ENCODE measurements at places on chromosomes 7 and 10.
A peak's percentile ranks its signal among the peaks of the same experiment; 100 is the strongest.

- no peak for DNase-seq
These were observed 33.3 kb upstream of the ATXN7L1 start for GRCh38 chr7:105909742-105910141.

GRCh38 chr10:60565492-60565891, 175.8 kb upstream of the ANK3 start:
- no peak for DNase-seq

DNA sequence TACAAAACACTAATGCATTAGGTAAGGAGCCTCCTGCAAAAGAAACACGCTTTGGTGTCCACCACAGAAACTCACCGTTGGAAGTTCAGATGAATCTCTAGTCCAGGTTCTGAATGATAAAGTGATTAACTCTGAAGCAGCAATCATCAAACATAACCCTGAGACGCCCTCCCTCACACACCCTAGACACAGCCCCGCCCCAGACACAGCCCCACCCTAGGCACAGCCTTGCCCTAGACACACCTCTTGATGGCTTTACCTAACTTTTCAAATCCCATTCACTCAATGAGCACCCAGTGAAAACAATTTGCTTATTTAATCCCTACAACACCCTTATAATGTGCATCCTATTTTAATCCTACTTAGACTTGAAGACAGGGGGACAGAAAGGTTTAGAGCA, 21.3 kb upstream of the TMEM254 start:
- no peak for DNase-seq

- peak; percentile 82 for DNase-seq
These were observed at the start of gene CCNY for GRCh38 chr10:35336084-35336831. TSS of gene CCNY (plus strand) at chr10:35336509. CDS start at chr10:35337054, 545 bp downstream.

GRCh38 chr10:114024876-114025610, 18.6 kb upstream of the ADRB1 start:
- peak; percentile 44 for DNase-seq

DNA sequence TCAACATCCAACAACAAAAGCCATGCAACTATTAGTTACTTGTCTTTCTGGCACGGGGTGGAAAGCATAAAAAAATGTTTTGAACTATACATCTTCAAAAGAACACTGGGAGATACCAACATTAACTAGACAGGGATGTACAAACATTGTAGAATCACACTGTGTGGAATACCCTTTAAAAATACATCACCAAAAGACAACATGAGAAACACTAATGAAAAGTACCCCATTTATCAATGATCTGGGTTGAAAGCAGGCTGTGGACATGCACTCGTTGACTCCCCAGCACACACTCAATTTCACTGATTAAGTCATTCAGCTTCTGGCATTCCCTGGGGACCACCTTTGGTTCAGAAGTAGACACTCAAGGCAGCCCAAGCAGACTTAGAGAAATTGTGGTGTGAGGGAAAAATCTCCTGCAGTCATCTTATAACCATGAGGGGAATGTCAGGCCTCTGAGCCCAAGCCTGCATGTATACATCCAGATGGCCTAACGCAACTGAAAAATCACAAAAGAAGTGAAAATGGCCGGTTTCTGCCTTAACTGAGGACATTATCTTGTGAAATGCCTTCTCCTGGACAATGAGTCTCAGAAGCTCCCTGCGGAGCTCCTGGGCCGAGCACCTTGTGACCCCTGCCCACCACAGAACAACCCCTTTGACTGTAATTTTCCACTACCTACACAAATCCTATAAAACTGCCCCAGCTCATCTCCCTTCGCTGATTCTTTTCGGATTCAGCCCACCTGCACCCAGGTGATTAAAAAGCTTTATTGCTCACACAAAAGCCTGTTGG, 53.0 kb downstream of the CACUL1 start:
- no peak for DNase-seq

GRCh38 chr7:41699516-41699915, 3.4 kb downstream of the INHBA start:
- no peak for DNase-seq

DNA sequence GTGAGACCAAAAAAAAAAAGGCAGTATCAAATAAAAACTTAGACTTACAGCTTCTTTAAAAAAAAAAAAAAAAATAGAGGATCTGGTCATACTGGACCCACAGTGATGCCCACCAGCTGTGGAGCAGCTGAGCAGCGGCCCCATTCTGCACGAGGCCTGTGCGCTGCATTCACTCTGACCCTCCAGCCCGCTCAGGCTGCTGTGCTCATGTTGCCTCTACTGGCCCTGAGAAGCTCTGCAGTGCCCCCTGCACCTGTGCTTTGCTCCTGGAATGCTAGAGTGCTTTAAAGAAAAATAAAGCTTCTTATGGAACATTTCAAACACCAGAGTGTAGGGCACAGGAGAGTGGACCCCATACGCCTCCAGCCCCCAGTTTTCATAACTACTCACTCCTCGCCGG, 33.2 kb downstream of the TMEM120A start:
- DNase-seq: no peak

Data from germinal center (tissue), 1 donor.